ENCODE measurements at places on chromosomes 2 and 18.

GRCh38 chr2:16870491-16871076, 204.9 kb upstream of the CYRIA start:
- no peak for DNase-seq

DNA sequence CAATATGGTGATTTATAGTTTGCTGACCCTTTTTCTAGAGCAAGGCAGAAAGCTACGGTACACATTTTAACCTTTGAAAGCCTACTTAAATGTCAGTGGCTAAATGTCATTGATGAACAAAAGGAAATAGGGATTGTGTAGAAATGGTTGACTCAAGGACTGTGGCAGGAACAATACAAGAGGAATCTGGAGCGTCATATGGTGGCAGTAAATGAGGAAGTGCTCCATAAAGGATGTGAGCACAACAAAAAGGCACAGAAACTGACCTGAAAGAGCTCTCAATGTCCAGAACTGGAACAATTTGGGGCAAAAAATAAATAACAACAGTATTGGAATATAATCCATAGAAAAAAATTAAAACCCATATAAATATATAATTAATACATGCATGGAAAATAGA, 443.9 kb upstream of the VRK2 start:
- no peak for DNase-seq

GRCh38 chr2:101277111-101277510, 24.4 kb downstream of the CNOT11 start:
- DNase-seq = no peak

DNA sequence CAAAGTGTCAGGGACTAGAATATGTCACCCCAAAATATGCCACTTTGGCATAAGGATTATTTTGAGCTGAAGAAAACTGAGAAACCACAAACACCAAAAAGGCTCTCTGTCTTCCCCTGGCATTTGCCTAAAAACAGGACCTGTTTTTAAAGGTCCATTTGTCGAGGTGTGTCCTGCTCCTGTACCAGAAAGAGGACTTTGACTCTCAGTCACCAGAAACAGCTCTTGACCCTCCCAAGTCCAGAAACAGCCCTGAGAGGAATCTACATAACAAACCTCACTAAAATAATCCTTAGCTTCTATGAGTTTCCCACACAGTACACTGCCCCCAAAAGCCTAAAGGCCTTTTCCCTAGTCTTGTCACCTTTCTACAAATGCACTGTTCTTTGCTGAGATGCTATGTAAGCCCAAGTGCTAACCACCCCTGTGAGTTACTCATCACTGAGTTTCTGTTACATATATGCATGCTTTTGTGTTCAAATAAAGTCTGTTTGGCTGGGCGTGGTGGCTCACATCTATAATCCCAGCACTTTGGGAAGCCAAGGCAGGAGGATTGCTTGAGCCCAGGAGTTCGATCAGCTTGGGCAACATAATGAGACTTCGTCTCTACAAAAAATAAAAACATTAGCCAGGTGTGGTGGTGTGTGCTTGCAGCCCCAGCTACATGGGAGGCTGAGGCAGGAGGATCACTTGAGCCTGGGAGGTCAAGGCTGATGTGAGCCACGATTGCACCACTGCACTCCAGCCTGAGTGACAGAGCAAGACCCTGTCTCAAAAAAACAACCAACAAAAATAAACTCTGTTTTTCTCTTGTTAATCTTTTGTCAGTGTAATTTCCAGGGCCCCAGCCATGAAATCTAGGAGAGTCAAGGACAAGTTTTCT, 55.2 kb downstream of the RPL31 start:
- no peak for DNase-seq

GRCh38 chr2:215514516-215514915, 78.6 kb upstream of the FN1 start:
- DNase-seq = no peak

DNA sequence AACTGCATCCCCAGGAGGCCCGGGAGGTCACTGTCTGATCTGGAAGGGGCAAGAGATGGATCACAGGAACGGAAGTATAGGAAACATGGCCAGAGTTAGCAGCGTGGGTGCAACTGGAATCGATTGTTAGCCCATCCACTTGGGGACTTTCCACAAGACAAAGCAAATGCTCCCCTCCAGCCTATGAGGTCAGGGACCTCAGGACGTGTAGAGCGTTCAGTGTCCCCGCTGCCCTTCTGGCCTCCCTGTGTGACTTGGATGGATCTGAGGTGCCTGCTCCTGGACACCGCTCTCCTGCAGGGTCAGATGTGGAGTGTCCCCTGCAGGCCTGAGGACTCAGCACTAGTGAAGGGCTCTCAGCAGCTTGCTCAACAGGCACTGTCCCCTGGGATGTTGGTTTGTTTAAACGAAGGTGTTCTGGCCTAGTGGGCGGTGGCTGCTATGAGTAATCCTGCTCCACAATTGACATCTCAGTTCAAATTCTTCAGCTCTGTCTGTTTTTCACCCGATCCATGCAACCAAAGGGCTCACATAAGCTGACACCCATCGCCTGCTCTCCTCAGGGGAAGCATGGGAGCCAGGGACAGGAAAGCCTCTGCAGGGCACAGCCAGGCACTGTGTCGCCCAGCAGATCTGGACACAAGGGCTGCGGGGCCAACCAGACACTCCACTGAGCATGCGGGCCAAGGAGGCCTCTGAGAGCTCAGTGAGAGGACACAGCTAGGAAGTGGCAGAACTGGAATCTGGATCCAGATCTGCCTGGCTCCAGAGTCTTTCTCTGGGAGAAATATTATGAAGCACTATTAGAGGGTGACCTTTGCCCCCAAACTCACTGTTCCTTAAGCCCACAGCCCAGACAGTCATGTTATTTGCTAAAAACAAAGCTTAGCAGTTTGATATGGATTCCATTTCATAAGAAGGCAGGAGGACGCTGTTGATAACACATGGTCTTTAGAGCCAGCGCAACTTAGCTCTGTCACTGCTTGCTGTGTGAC, 78.5 kb downstream of the RHOB start:
- no peak for DNase-seq

- no peak for DNase-seq
These were observed 15.3 kb downstream of the WNT10A start for GRCh38 chr2:218895759-218896500.

GRCh38 chr18:72107647-72108383, 436.3 kb downstream of the CBLN2 start:
- DNase-seq = no peak

- no peak for DNase-seq
These were observed 144.1 kb downstream of the ZFP36L2 start for GRCh38 chr2:43082111-43082894.

DNA sequence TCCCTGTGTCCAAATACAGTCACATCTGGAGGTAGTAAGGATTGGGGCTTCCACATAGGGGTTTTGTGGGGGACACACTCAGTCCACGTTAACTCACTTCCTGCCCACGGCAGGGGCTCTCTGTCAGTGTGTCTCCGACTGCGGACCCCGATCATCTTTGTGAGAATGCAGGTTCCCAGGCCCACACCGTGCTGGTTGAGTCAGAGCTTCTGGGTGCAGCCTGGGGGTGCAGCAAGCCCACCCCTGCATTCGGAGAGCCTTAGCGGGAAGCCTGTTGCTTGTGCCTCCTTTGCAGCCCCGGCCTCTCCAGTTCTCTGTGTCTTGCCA, 28.0 kb downstream of the HPCAL1 start:
- no peak for DNase-seq

GRCh38 chr2:216144857-216145256, 35.7 kb downstream of the XRCC5 start:
- no peak for DNase-seq

- no peak for DNase-seq
These were observed 503.2 kb upstream of the SLC8A1 start for GRCh38 chr2:40955042-40955441.

- DNase-seq = no peak
These were observed 120.5 kb downstream of the TANC1 start for GRCh38 chr2:159088906-159089305.

- DNase-seq = no peak
These were observed 114.5 kb downstream of the TTC27 start for GRCh38 chr2:32742376-32742775.

DNA sequence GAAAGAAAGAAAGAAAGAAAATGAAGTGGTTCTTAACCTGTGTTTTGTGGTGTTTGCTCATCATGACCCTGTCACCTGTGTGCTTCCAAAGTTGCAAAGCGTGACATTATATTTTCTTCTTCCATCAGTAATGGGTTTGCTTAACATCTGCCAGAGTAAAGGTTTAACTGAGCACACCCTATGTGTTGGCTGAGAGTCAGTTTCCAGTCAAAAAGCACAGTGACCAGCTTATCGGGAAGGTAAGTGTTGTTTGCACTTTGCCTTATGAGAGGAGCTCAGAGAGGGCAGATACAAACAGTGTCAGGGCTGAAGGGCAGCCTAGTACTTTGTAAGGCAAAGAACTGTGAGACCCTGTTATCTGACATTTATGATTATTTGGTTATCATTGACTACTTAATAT, 406.2 kb upstream of the CWC22 start:
- DNase-seq = no peak

DNA sequence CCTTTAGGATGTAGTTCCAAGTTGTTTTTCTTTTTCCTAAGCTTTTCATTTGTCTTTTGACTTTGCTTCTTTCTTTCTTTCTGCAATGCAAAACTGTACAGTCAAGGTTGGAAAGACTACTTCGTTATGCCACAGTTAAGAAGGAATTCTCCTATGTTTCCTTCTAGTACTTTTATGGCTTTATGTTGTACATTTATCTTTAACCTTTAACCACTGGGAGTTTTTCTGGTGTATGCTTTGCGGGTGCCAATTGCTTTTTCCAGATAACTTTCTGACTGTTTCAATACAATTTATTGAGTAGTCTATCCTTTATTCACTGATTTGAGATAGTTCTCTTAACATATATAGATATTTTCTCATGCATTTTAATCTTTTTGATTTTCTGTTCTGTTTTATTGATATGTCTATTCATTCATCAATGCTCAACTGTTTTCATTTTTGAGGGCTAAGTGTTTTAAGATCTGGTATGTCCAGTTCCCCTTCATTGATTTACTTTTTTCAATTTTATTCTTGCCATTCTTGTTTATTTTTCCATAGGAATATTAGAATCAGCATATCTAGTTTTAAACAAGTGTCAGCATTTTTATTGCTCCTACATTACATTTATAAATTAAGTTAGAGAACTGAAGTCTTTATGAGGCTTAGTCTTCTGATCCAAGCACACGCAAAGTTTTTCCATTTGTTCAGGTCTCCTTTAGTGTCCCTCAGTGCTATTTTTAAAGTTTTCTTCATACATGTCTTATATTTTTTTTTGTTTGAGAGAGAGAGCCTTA, 49.9 kb upstream of the COX7A2L start:
- no peak for DNase-seq

GRCh38 chr2:170723446-170723958, 8.4 kb downstream of the SP5 start:
- no peak for DNase-seq

DNA sequence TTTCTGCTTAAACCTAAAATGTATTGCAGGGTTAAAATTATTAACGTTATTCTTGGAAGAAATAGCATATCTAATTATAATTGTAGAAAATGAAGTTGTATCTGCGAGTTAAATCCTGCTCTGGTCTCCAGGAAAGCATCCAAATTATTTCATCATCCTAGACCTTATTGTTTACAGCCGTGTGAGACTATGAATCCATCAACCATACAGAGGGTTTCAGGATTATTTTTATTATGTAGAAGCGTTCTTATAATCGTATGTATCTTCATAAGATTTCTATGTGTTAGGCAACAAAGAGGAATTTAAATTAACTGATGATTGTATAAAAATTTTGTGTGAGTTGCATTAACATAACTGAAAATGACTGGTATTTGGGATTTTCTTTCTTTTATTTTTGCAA, 14.5 kb upstream of the DSC3 start:
- no peak for DNase-seq
